ENCODE measurements at places on chromosomes 3 and 15. TPM values are rescaled to one million over a fixed set of nuclear protein-coding genes. Genes with fewer than 3 reads are reported as not detected.

DNA sequence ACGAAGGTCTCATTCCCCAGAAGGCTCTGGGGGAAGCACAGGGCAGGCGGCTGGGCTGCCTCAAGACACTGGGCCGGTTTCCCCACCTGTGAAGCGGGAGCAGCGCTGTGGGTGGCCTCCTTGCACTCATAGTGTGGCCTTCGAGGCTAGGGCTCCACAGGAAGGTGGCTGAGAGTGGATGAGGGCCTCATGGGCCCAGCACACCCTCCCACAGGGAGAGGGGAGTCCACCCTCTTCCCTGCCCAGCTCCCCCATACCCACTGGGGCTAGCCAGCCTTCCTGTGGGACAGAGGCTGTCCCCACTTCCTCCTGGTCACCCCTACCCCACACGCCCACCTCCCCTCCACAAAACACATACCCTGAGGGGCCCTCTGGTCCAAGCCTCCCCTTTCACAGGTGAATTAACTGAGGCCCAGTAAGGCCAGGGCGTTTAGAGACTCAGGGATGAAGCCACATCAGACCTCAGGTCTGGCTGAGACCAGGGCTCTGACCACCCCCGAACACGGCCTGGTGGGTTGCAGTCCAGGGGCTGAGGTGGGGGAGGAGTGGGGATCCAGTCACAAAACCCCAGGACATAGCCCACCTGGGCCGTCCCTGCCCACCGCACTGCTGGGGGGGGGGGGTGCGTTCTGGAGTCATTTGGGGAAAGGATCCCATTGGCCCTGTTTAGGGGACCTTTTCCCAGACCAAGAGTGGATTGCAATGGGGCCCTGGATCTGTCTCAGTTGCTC lies 1.1 kb downstream of the ANPEP start:
- DNase-seq: no peak

GRCh38 chr3:116135457-116136085 lies 309.7 kb downstream of the LSAMP start:
- DNase-seq: peak; percentile 53

Gene TRH
- total RNA-seq: not detected

DNA sequence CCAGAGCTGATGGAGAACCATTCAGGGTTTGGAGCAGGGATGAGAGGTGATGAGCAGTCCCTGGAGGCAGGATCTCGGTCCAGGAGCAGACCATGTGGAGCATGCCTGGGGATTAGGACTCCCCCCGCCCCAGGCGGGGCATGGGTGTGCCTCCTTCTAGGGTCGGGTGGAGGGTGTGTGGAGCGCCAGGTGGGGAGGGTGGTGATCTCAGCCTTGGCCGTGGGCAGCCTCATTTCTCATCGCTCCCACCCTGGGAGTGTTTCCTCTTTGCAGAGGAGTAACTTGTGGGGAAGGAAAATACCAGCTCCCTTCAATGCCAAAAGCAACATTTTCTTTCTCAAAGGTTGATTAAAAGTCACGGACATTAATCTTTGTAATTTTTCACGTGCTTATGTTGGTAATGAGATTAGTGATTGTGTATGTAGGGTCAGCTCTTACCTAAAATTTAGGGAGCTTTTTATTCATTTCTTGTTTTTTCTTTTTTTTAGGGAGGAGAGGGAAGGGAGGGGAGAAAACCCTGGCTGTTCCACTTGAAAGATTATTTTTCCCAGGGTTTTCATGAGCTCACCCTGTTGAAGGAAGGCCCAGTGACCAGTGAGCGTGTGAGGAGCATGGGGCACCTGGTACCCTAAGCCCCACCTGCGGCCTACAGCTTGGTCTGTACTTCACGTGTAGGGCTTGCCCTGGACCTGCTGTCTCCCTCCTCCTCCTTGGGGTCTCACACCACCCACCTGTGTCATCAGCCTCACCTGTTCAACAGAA lies 11.0 kb downstream of the FBLN2 start:
- DNase-seq: no peak

- no peak for DNase-seq
Observed at GRCh38 chr3:67048715-67049074, 50.6 kb downstream of the KBTBD8 start.

All from Right ventricle myocardium superior (tissue), 1 donor.